ENCODE measurements at places on chromosomes 1 and 21.

DNA sequence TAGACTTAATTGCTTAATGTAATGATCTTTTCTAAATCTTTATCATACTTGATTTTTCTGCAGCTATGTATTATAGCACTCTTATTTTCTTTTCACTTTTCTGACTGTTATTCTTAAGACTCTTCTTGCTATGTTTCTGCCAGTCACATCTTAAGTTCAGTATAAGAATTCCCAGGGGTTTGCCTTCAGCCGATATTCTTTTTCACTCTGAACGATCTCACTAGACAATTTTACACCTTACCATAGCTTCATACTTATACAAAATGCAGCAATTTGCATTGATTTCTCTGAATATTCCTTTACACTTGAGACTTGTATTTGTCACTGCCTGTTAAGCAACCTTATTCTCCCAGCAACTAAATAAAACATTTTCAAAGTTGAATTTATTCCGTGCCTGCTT lies 242.5 kb upstream of the OLFM3 start:
- DNase-seq, result no peak

- DNase-seq, result no peak
These were observed 38.0 kb downstream of the ILDR2 start for GRCh38 chr1:166937329-166937728.

GRCh38 chr1:76870037-76870436 lies 2.8 kb downstream of the ST6GALNAC5 start:
- DNase-seq, result no peak

DNA sequence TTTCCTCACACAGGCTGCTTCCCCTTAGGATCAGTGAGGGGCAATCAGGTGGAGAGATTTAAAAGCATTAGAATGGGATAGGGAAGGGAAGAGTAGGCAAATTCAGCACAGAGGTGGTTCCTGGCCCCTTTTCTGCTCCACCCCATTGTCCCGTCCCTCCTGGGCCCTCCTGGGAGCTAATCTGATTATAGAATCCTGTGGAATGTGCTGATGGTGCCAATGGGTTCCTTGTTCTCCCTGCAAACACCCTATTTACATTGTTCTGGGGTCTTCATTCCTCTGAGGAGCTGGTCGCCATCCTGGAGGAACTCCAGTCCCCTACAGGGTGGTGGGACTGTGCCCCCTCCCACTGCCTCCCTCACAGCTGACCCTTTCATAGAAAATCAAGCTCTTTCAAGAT lies 34.4 kb upstream of the LRP8 start:
- DNase-seq, result no peak

DNA sequence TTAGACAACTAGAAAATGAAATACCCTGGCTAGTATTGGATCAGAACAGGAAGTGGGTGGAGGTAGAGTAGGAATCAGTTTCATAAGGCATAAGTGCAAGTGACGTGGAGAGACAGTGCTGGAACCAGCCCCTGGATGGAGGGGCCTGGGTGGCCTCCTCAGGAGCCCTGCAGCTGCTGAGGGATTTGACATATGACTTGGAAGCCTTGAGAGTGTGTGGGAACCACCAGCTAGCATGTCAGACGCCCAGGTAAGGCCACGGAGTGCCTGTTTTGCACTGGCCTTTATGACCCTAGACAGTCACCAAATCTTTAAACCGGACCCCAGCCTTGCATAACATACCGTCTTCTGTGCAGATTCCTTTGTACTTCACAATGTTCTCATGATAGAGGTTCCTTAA lies 94.4 kb downstream of the RAVER2 start:
- DNase-seq, result no peak

- no peak for DNase-seq
These were observed 71.0 kb upstream of the ANGPTL1 start for GRCh38 chr1:178941849-178942248.

GRCh38 chr1:182431278-182431677 lies 18.7 kb upstream of the RGSL1 start:
- no peak for DNase-seq

Measured in SHP77 treated with DMSO at 0.1 percent for 48 hours (cell line).